Midbrain (tissue), 1 donor: ENCODE measurements at places on chromosomes 12 and 14.
A peak's percentile ranks its signal among the peaks of the same experiment; 100 is the strongest.

GRCh38 chr12:129423041-129423580, 480.7 kb downstream of the TMEM132D start:
- no peak for DNase-seq

DNA sequence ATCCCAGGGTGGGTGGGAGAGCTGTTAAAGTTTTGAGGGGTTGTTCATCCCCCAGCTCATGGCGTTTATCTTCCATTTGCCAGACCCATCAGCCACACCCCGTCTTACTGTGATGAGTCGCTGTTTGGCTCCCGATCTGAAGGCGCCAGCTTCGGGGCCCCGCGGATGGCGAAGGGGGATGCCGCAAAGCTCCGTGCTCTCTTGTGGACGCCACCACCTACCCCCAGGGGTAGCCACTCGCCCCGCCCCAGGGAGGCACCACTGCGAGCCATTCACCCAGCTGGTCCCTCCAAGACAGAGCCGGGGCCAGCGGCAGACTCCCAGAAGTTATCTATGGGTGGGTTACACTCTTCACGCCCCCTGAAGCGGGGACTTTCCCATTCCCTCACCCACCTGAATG, 5.7 kb downstream of the RITA1 start:
- DNase-seq = no peak

DNA sequence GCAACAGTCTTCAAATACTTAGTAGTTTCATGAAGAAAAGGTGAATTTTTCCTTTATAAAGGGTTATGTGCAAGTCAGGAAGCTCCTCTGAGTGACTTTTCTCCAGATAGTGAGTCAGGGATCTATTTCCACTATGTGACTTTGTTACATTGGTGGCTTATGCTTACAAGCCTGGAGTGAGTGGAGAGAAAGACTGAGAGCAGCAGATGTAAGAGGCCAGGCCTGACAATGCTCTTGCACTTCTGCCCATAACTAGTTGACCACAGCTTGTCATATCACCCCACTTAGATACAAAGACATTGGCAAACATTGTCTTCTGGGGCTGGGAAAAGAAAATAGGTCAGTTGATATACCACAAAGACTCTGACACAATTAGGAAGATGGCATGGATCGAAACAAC, 236.5 kb downstream of the PDZRN4 start:
- no peak for DNase-seq

DNA sequence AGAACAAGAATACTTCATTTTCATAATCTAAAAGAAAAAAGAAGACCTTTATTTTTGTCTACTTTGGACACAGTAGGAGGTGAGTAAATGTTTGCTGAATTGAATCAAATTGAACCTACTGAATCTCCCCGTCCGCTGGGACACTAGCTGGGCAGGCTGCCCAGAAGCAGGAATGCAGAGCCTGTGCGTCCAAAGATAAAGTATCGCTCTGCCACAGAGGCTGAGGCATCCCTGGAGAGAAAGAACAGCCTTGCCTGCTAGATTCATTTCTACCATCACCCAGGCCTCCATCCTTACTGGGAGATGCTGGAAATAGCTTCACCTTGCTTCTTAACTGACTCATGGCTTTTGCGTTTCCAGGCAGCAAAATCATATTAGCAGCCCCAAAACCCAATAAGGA, 64.1 kb upstream of the TSPAN11 start:
- DNase-seq = no peak

DNA sequence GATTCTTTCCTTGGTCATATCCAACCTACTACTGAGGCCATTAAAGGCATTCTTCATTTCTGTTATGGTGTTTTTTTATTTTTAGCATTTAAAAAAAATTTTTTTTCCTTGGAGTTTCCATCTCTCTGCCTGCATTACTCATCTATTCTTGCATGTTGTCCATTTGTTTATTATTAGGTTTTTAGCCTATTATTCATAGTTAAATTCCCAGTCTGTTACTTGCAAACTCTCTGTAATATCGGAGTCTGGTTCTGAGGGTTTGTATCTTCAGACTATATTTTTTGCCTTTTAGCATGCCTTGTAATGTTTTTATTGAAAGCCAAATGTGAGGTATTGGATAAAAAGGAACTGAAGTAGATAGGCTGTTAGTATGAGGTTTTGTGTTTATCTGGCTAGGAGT, 284.3 kb downstream of the FUT8 start:
- DNase-seq = no peak

DNA sequence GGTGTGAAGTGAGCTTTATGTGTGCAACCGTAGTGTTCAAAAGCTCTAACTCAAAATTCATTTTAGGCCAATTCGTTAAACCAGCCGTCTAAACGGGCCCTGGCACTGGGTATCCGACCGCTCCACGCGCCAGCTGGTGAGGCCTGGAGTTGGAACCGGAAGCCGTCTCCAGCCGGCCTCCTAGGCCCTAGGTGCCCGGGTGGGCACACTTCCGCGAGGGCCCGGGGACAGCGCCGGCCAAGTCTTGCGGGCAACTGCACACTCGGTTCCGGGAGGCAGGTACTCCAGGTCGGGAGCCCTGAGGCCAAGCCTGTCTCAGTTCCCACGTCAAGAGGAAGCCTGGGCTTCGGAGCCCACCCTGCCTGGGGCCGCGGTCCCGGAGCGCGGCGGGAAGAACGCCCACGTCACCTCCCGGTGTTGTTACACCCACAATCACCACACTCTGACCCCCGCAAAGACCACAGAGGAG, 16.2 kb downstream of the OTX2 start:
- no peak for DNase-seq

- no peak for DNase-seq
Observed at GRCh38 chr12:91098461-91098860, 12.8 kb downstream of the LUM start.

DNA sequence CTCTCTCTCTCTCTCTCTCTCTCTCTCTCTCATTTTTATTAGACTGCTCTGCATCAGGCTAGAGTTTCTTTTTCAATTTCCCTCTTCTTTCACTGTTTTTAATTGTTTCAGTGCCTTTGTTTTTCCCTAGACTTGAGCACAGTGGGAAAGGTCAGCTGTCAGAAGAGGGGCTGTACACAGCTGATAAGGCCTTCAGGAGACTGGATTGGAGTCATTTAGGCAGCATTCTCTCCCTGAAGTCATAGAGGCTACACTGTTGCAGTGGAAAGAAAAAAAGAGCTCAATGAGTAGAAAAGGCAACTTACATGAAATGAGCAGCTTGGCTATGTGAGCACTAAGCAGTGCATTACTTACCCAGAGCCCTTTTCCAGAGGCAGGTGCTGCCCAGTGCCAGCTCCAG, 456.9 kb downstream of the NRXN3 start:
- no peak for DNase-seq

- no peak for DNase-seq
Observed at GRCh38 chr12:3203713-3204112, 126.5 kb downstream of the TSPAN9 start.

- no peak for DNase-seq
Observed at GRCh38 chr12:93908846-93909567, 231.8 kb downstream of the CRADD start.

- DNase-seq = no peak
Observed at GRCh38 chr12:104299842-104300481, 3.6 kb upstream of the EID3 start.

GRCh38 chr12:132322206-132323132, 6.9 kb downstream of the GALNT9 start:
- DNase-seq = no peak

GRCh38 chr14:100150932-100151587, 8.4 kb downstream of the DEGS2 start:
- DNase-seq = peak; percentile 8

DNA sequence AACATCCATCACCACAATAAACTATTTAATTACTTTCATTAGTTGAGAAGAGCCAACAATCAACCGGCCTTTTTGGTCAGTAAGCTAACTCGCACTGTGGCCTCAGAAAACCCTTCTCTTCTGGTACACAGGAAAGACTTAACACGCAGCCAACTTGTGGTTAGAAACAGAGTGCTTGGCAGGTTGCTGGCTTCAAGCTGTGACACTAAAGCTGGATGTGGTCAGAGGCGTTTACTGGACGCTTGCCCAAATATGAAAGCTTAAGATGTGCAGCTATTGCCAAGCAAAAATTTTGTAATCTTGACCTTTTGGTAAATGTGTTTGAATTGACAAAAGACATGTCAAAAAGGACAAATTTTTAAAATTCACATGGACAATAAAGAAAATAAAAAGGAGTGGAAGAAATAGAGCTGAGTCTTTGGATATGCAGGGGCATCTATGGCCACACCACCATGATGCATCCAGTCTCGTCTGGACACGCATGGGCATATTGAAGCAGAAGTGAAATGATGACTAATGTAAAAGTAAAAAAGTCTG, 2.6 kb upstream of the KLRK1 start:
- peak; percentile 12 for DNase-seq

- DNase-seq = no peak
Observed at GRCh38 chr12:101596172-101596571, 1.4 kb downstream of the MYBPC1 start.

DNA sequence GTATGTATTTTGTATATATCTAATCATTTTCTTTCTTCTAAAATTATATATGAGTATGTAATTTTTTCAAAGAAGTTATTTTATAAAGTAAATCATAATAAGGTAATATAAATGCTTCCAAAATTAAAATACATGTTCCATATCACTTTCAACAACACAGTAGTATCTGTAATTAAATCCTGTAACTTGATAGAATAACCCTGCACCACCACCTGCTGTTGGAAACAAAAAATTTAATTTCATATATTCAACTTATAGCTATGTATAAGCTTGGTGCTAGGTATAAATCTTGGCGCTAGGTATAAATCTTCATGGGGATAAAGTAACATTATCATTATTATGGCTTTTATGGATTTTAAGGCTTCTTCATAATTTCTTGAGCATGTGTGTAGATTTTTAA, 149.7 kb upstream of the DCN start:
- DNase-seq = no peak

DNA sequence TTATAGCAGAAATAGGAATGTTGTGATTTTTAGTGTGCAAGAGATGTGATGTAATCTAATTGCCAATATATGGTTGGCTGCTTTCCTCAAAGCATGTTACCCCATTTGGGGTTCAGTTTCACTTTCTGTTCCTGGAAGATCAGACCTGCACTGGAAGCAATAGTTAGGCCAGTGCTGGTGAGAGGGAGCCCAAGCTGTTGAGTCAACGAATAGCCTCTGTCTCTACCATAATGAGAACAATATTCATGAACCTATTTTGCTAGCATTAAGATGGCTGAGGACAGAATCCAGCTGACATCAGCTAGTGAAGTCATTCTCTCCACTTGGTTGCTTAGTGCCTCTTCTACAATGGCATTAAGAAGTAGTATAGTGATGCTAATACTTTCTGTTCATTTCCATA, 379.9 kb upstream of the DCN start:
- no peak for DNase-seq

DNA sequence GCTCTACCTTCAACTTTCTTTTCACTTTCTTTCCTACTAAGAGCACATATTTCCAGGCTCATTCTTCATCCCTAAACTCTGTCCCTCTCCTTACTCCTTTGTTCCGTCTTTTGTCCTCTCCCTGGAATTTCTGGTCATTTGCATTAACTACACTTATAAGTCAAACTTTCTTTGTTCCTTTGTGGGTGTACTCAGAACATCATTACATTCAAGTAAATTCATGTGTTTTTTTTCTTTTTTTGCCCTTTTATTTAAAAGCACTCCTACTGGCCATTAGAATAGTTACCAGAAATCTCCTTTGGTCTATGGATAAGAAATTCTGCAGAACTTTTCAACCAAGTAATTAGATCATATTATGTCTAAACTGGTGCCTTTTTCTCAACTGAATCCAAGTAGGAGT, 802.6 kb downstream of the DIO2 start:
- DNase-seq = no peak
